ENCODE measurements at places on chromosomes 2 and 18.

DNA sequence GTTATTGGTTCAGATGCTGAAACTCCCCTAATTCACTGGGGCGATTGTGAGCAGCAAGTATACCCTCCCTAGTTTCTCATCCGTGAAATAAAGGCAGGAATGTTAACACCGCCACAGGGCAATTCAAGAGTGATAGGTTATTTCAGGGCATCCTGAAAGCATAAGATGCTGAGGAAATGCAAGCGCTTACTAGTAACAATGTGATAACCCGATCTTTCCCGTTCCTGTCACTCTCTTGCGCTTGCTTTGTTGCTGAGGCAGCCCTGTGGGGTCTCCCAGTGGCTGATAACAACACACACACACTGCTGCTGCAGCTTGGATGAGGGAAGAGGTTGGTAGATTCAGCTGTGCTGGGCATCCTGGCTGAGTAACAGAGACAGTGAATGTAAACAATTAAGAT, 259.3 kb downstream of the AGPS start:
- DNase-seq, result no peak

- no peak for DNase-seq
Measured at GRCh38 chr2:58067001-58067400, 20.4 kb downstream of the VRK2 start.

- DNase-seq, result no peak
Measured at GRCh38 chr18:49546719-49547273, 15.1 kb upstream of the LIPG start.

- DNase-seq, result no peak
Measured at GRCh38 chr2:181850936-181851560, 40.5 kb upstream of the ITPRID2 start.

- no peak for DNase-seq
Measured at GRCh38 chr2:41881249-41881648, 166.6 kb upstream of the PKDCC start.
